ENCODE measurements at places on chromosomes 4 and X. TPM values are rescaled to one million over a fixed set of nuclear protein-coding genes. Genes with fewer than 3 reads are reported as not detected.

Gene PPP1R2C
- total RNA-seq = not detected

Gene TLR10
- total RNA-seq = 0.15 TPM

Gene PFKFB1
- total RNA-seq = 20.9 TPM

Gene MAGEE2
- not detected for total RNA-seq

Gene GLRB
- 5.6 TPM for total RNA-seq

Gene TSPAN7
- 144 TPM for total RNA-seq

Gene CC2D2A
- total RNA-seq = 2.2 TPM

Gene MTTP
- 0.99 TPM for total RNA-seq

Gene HSPA4L
- total RNA-seq = 2.7 TPM

Gene SLC49A3
- total RNA-seq = 3.1 TPM

Gene TBC1D9
- total RNA-seq = 5.4 TPM

Gene PALLD
- 215 TPM for total RNA-seq

Gene TAF7L
- total RNA-seq = not detected

Gene PCYT1B
- total RNA-seq = 0.22 TPM

Gene ARHGEF38
- total RNA-seq = not detected

Gene SERPINA7
- not detected for total RNA-seq

Gene DRP2
- 0.04 TPM for total RNA-seq

Gene ADGRL3
- total RNA-seq = 0.42 TPM

Gene PDHA2
- not detected for total RNA-seq

Gene NPY5R
- total RNA-seq = 0.11 TPM

Gene LRIT3
- total RNA-seq = 0.06 TPM

Gene FGFBP2
- 1.0 TPM for total RNA-seq

Gene CCNA2
- total RNA-seq = 0.30 TPM

Gene CYLC1
- total RNA-seq = not detected

Gene CDKL5
- total RNA-seq = 1.6 TPM

Gene UNC5C
- total RNA-seq = 0.19 TPM

Gene MAML3
- 1.0 TPM for total RNA-seq

Gene MSMO1
- total RNA-seq = 3.6 TPM

Gene RAB41
- not detected for total RNA-seq

Gene RTL5
- total RNA-seq = 2.2 TPM

Gene SCML1
- total RNA-seq = 7.4 TPM

Gene GPR34
- 3.9 TPM for total RNA-seq

Gene USP27X
- total RNA-seq = 1.5 TPM

Data from psoas muscle (tissue), 8 donors.